ENCODE measurements at places on chromosomes 2 and 18.

GRCh38 chr2:194271293-194271961 lies 1385.6 kb upstream of the SLC39A10 start:
- no peaks in the 10 kb centered on the region for H3K27me3 ChIP-seq
- H3K4me3 ChIP-seq: no peak overlapping the region
- no peak for DNase-seq
- no peaks in the 10 kb centered on the region for H3K36me3 ChIP-seq
- no peak overlapping the region for H3K27ac ChIP-seq

- H3K27ac ChIP-seq: no peak overlapping the region
- no peaks in the 10 kb centered on the region for H3K4me1 ChIP-seq
- no peak for DNase-seq
- no peaks in the 10 kb centered on the region for H3K27me3 ChIP-seq
Measured at GRCh38 chr2:134954065-134954464, 35.4 kb downstream of the CCNT2 start.

- H3K4me3 ChIP-seq: peak overlapping the region; percentile 48
- no peak for DNase-seq
- H3K36me3 ChIP-seq: peaks cover 13% of the 10 kb centered on the region
- H3K27me3 ChIP-seq: peaks cover 38% of the 10 kb centered on the region
- H3K4me1 ChIP-seq: peaks cover 73% of the 10 kb centered on the region
Measured at GRCh38 chr2:236856848-236857235, 228.8 kb upstream of the COPS8 start.

GRCh38 chr18:55245211-55245614 lies 286.0 kb upstream of the CCDC68 start:
- no peak overlapping the region for H3K4me3 ChIP-seq
- no peaks in the 10 kb centered on the region for H3K27me3 ChIP-seq
- peak overlapping the region; percentile 1 for H3K27ac ChIP-seq
- no peak for DNase-seq

DNA sequence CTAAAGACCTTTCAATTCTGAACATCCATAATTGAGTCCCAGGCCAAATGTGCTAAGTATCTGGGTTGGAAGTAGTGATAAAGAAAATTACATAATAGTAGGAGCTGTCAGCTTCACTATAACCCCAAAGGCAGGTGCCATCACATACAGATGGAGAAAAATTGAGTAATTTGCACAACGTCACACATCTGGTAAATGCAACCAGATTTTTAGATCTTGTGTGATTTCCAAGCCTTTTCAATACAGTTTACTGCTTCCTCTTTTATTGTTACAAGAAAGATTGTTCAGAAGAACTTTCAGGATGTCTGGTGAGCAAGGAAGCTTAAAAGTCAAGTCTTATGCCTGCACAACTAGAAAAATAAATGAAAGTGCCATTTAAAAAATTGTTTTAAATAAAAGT lies 62.3 kb downstream of the UBE2E3 start:
- no peak for DNase-seq
- no peaks in the 10 kb centered on the region for H3K36me3 ChIP-seq
